ENCODE measurements at places on chromosomes 16 and 17.

DNA sequence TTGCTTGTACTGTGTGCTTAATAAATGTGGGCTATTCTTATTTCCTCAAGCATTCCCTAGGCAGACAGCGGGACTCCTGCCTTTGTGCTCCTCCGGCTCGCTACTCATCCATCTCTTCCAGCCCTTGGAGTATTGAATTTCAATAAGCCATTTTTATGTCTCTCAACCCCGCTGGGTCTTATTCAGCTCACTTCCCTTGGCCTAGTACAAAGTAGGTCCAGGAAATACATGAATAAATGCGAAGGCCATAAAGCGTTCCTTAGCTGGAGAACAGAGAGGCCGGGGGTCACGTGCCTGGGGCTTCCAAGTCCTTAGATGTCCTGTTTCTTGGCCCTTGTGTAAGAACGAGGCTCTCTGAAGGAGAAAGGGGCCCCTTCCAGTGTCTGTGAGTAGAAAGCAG, 236.7 kb upstream of the ASIC2 start:
- no peak for DNase-seq

DNA sequence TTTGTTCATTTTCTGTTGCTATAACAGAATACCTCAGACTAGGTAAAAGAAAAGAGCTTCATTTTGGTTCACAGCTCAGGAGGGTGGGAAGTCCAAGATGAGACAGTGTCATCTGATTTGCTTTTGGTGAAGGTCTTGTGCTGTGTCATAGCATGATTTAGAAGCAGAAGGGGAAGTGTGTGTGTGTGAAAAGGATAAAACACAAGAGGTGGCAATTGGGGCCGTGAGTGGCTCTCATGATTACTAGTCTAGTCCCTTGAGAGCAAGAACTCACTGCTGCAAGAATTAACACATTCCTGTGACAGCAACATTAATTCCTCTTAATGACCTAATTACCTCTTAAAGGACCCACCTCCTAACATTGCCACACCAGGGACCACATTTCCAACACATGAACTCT, 8.3 kb downstream of the SLC35G3 start:
- DNase-seq, result no peak

DNA sequence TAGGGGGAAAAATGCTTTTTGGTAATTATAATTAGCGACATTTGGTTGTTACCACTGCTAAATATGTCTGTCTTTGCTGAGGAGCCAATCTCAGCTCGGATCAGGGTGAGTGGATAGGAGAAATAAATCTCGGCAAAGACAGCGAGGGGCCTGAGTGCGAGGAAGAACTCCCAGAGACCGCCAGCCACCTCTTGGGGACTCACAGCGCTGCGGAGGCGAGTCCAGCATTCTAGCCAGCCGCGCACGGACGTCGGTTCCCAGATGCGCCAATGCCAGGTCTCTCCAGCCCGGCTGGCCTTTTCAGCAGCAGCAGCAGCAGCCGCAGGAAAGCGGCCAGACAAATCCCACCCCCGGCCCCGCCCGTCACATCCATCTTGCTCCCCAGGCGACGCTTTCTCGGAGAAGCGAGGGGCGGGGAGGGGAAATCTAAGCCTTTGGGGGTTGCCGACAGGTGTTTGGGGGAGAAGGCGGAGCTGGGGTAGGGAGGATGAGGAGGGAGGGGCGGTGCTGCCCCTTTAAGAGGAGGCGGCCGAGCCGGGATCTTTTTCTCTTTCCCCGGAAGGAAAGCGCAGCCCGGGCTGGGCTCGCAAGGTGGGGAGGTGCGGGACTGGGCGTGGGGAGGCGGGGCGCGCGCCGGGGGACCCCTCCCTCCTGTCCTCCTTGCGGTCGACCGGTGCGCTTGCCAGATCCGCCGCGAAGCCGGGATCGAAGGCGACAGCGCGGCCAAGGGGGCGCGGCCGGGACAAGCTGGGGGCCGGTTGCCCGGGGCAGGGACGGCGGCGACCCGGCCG, at the start of gene ITGA3:
Gene ITGA3, plus strand, starts transcription at position 685 of the 791 bp plus-strand sequence. CDS start 330 bp downstream, outside the sequence.
- DNase-seq, result peak; percentile 93

DNA sequence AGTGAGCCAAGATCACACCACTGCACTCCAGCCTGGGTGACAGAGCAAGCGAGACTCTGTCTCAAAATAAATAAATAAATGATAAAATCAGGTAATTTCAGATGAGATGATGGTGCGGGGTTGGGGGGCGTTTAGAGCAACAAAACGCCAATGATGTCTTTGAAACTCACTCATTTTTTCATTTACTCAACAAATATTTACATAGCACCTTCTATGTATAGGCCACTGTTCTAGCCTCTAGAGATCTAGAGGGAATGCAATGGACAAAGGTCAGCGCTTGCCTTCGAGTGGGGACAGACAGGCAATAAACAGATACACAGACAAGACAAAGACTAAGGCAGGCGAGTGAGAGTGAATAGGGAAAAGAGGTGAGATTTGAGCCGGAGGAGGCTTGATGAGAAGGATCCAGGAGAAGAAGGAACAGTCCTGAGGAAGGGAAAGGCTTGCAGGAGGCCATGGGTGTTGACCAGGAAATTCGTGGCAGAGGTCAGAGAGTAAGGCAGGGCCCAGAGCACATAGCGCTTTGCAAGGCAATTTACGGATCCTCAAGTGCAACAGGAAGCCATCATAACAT, 14.1 kb downstream of the ALDH3A1 start:
- DNase-seq, result no peak

DNA sequence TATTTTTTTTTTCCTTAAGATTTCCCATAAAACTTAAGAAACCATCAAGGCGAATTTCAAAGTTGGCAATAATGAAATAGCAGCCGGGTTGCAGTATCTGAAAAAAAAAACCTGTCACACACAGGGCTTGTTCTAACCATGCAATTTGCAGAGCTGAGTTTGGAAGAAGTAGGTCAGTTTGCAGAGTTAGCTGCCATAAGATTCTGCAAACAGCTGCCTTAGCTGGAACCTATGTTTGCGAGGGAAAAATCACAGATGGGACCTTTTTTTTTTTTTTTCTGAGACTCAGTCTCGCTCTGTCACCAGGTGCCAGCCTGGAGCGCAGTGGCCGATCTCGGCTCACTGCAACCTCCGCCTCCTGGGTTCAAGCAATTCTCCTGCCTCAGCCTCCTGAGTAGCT, 98.5 kb upstream of the HS3ST4 start:
- no peak for DNase-seq

GRCh38 chr16:30401768-30402425, 5.5 kb upstream of the ZNF771 start:
- no peak for DNase-seq

DNA sequence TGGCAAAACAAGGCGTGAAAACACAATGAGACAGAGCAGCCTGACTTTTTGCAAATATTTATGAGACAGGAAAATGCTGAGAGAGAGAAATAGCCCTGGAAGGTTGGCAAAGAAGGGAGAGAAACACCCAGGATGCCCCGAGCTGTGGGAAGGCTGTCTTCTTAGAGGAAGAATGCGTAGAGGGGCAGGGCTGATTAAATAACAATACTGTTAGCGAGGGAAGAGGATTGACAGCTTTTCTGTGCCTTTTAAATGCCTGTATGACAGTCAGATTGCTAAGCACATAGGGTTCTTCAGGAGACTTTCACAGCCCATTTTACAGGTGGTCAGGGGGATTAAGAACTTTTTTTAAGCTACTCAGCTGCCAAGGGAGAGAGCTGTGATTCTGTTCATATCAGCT, 219.2 kb downstream of the SHISA9 start:
- DNase-seq, result no peak

Data from fibroblast of lung (primary cell).